ENCODE measurements at places on chromosomes 5 and 9.
A peak's percentile ranks its signal among the peaks of the same experiment; 100 is the strongest.

DNA sequence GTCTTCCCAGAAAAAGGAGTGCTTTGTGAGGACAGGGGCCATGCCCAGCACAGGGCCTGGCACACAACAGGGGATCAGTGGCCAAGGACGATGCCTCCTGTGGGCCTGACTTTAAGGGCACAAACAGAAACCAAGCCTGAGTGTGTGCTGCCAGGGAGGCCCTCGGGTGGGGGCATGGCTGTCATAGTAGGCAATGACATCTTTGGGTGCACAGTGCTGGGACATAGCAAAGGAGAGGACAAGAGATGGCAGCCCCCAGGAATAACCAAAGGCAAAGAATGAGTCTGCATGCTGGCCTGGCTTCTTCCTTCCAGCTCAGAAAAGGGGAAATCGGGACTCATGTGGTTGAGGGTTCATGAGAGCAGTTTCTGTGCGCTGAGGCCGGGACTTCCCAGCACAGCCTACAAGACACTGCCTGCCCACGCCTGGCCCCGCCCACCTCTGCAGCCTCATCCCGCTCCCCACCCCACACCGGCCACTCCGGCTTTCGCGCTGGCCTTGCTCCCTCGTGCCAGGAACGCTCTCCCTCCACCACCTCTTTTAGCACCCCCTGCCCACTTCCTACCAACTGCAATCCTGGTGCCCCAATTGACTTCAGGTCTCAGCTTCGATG lies 13.8 kb upstream of the LHX2 start:
- no peak for DNase-seq

GRCh38 chr9:37503736-37504135 lies 18.0 kb downstream of the POLR1E start:
- no peak for DNase-seq

DNA sequence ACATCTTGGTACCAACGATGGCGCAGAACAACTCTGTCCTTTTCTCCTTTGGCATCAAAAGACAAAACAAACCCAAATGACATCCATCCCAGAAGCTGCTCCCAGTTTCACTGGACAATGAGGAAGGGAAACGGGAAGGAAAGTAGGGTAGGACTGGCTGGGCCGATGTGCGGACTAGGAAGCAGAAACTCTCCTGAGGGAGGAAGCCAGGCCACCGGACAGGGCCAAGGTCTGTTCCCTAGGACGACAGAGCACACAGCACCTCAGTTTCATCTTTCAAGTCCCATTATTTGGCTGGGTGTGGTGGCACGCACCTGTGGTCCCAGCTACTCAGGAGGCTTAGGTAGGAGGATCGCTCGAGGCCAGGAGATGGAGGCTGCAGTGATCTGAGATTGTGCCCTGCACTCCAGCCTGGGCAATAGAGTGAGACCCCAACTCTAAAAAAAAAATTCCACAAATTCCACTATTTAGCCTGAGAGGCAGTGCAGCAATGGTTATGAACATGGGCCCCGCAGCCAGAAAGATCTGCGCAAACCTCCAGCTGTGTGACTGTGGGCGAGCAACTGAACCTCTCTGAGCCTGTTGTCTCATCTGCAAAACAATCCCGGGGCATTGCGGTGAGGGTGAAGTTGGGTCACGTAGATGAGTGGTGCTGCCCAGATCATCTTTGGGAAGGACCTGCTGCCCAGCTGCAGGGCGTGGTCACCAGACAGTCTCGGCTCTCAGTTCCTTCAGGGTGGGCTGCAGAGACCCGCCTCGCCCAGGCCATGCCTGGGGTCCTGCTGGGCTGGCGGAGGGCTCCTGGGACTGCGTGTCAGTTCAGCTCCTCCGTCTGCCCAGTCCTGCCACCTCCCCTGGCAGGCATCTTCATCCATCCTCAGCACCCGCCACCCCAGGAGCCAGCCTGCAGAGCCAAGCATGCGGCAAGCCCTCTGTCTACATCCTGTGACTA lies 101.2 kb upstream of the RAPGEF1 start:
- DNase-seq: no peak

- DNase-seq: no peak
Measured at GRCh38 chr5:17257705-17258273, 40.4 kb downstream of the BASP1 start.

GRCh38 chr9:126299706-126300276 lies 26.8 kb upstream of the MVB12B start:
- DNase-seq: no peak

GRCh38 chr5:10673017-10673389 lies 88.0 kb downstream of the DAP start:
- DNase-seq: no peak

DNA sequence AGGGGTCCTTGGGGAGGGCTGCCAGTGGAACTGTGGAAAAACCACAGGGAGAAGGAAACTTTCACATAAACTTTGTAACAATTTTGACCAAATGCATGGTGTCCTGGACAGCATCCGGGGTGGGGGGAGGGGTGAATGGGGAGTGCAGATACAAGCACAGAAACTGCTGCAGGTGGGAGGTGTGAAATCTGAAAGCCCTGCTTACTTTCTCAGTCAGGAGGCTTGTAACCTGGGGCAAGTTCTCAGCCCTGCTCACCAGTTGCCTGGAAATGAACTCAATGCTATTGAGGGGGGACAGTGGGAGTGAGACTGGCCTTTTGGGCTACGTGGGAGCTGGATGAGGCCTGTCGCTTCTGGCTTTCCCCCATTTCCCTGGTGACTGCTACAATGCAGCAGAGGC lies 694.5 kb upstream of the ZNF608 start:
- DNase-seq: no peak

GRCh38 chr9:123998278-123998925 lies 13.2 kb upstream of the LHX2 start:
- DNase-seq: no peak

DNA sequence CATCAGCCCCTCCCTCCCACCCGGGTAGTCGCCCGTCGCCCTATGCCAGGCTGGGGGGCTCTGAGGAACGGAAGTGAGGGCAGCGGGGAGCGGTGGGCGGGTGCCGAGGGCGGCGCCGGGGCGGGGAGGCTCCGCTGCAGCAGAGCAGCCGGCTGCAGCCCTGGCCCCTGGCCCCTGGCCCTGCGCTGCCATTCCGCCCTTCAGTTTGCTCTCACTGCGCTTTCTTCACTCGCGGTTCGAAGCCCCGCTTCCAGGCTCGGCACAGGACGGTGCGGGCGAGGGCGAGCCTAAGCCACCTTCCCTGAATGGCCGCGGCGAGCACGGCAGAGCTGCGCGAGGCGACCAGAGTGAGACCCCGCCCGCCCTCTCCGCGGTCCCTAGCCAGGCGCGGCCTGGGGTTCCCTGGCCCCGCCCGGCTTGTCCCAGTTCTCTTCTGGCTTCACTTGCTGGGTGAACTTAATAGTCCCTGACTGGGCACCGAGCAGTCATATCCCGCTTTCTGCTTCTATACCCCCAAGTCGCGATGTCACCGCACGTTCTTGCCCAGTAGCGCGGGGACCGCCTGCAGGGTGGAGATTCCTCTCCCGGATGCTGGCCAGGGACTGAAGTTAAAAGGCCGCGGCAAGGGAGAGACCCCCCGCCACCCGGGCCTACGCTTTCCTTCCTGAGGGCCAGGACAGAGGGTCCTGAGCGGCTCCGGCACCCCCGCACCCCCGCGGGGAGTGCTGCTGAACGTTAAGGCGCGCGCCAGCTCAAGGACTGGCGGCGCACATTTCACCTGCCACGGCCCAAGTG lies 623 bp upstream of the TRIM36 start:
- peak; percentile 26 for DNase-seq

All from activated CD8-positive, alpha-beta memory T cell treated with anti-CD3 and anti-CD28 coated beads, Interleukin-2, amount 50 U/mL, for 4 hours (primary cell).